Small intestine (tissue), 16 donors: ENCODE measurements at places on chromosomes 4 and X.

DNA sequence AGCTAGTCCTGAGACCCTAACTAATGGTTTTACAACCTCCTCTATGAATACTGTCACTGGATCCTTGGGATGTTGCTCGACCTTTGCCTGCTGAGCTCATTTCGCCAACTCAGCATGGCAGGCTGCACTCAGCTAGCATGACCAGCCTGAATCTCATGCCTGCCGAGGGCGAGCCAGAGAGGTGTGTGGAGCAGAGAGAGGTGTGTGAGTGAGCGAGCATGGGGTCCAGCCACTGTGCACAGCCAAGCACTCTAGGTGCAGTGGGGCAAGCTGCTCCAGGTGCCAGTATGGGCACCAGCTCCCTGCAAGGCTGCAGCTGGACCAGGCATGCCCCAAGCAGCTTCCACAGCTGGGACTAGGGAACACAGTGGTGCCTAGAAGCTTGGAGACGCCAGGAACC lies 410.9 kb downstream of the PCDH10 start:
- DNase-seq, result no peak

DNA sequence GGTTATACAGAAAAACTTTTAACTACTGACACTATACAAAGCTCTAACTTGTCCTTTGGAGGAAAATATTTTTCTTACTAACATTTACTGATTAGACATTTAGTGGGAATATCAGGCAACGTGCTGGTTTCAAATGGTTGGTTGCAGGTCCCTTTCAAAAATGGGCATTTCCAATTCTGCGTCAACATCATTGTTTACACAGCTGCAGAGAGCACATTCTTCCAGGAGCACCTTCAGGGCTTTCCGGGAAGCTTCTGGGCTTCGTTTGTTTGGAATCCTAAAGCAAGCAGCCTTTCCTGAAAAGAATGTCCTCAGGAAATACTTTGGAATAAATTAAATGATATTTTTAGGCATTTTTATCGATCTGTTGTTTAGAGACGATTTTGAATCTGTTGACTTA lies 289.7 kb downstream of the TRIML1 start:
- no peak for DNase-seq

DNA sequence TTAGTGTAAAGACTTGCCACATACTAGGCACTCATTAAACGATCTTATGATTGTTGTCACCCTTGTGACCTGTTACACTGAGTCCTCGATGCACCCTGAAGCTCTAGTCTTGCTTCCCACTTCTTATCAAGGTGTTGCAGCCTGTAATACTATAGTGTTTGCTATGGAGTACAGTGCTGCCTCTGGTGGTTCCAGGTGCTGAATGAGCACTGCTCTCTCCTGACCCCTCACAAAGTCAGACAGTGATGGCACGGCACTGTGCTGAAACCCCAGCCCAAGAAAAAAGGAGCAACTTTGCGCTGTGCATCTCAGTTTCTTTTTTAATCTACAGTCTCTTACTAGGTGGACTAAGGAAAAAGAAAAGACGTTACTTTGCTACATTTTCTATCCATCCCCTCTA lies 106.3 kb downstream of the GC start:
- DNase-seq, result peak; percentile 10

- DNase-seq, result no peak
Observed at GRCh38 chrX:3295731-3296130, 50.7 kb downstream of the MXRA5 start.
